Placental pericyte (primary cell): ENCODE measurements at places on chromosomes 5 and 9. TPM values are rescaled to one million over a fixed set of nuclear protein-coding genes. Genes with fewer than 3 reads are reported as not detected.

Gene PDE6A
- not detected in 2 replicates for total RNA-seq

Gene TRPM3
- under 0.01 and 0.22 TPM in 2 replicates for total RNA-seq

Gene GZMA
- not detected in 2 replicates for total RNA-seq

Gene RASGRF2
- 53.2 and 53.7 TPM in 2 replicates for total RNA-seq

Gene SLC45A2
- under 0.01 TPM in 1 of 2 replicates, not detected in the other for total RNA-seq

Gene OTULINL
- total RNA-seq: 0.66 and 28.2 TPM in 2 replicates

Gene CCNJL
- total RNA-seq: 3.3 and 4.9 TPM in 2 replicates

Gene BARHL1
- not detected in 2 replicates for total RNA-seq

Gene SPATA31D1
- total RNA-seq: not detected in 2 replicates

Gene PRR7
- total RNA-seq: 3.7 and 8.6 TPM in 2 replicates

Gene TXNDC8
- not detected in 2 replicates for total RNA-seq

Gene UBE2R2
- total RNA-seq: 22.3 and 27.4 TPM in 2 replicates

Gene SOHLH1
- total RNA-seq: not detected in 2 replicates

Gene TLX3
- not detected in 2 replicates for total RNA-seq

Gene ANKRD31
- under 0.01 TPM in 2 replicates for total RNA-seq

Gene C9orf50
- not detected in 2 replicates for total RNA-seq
